Cortex of kidney (tissue), 1 donor: ENCODE measurements at places on chromosomes 6 and 20.

DNA sequence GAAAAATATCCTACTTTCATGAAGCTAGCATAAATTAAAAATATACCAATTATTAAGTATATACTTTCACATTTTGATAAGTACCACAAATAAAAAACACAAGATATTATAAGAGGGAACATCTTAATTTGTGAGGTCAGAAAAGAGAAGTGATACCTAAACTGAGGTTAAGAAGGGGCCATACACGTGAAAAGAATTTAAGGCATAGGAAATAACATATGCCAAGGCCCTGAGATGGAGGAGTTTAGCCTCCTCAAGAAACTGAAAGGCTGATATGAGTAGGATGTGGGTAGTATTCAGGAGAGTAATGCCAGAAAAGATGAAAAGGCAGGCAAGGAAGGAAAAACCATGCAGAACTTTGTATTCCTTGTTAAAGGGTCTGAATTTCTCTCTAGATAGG lies 116.6 kb upstream of the HTR1E start:
- no peak for DNase-seq

DNA sequence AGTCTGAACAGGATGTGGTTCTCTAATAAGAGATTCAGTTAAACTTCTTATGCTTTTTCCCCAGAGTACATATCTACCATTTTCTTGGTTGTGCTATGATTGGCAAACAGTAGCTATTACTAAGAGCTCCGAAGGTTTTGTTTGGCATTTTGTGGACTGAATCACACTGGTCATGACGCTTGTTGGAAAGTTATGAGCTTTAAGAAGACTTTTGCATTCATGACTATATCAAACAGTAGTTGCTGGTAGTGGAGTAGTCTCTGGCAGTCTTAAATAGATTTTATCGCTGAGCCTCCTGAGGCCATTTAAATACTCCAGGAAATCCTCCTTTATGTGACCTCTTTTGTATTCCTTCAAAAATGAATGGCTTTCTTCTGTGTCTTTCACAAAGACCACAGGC lies 40.8 kb downstream of the CCDC170 start:
- DNase-seq = no peak

DNA sequence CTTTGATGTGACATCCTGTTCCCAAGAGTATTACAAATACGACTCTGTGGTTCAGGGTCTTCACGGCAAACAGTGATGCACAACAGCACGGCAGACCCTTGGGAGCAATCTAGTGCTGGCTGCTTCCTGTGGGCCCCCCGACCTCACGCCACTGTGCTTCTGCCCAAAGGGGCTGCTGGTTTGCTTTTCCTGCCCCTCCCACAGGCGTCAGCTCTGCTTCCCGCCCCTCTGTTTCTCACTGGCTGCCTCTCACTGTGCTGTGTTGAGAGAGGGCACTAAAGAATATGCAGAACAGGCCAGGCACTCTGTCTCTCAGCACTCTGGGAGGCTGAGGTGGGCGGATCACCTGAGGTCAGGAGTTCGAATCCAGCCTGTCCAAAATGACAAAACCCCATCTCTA lies 554.5 kb upstream of the AGPAT4 start:
- DNase-seq = no peak

- DNase-seq = no peak
These were observed 152.3 kb downstream of the ZFAND3 start for GRCh38 chr6:37971711-37972390.

GRCh38 chr6:108180776-108181175 lies 15.0 kb downstream of the NR2E1 start:
- no peak for DNase-seq

- DNase-seq = no peak
These were observed 178.9 kb upstream of the HEY2 start for GRCh38 chr6:125570526-125570925.

- DNase-seq = no peak
These were observed 22.5 kb upstream of the C6orf58 start for GRCh38 chr6:127554435-127555006.

- DNase-seq = no peak
These were observed 80.4 kb downstream of the DHX35 start for GRCh38 chr20:39042279-39043150.

GRCh38 chr20:50265245-50265946 lies 74.8 kb downstream of the CEBPB start:
- DNase-seq = no peak

DNA sequence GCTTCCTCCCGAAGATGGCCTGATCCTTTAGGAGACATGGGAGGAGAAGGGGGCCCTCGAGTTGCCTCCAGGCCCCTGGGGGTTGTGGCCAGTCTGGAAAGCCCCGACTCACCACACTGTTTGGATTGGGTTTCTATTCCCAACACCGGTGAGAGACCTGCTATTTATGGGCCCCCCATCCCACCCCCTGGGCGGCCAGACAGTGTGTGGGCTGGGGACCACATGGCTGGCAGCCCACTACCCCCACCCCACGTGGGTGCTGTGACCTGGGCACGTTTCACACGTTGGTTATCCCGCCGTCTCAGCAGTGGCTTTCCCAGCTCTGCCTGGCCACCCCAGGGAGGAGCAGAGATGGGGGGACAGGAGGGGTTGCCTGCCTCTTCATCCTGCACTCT lies 116.1 kb downstream of the VEGFA start:
- DNase-seq = no peak

DNA sequence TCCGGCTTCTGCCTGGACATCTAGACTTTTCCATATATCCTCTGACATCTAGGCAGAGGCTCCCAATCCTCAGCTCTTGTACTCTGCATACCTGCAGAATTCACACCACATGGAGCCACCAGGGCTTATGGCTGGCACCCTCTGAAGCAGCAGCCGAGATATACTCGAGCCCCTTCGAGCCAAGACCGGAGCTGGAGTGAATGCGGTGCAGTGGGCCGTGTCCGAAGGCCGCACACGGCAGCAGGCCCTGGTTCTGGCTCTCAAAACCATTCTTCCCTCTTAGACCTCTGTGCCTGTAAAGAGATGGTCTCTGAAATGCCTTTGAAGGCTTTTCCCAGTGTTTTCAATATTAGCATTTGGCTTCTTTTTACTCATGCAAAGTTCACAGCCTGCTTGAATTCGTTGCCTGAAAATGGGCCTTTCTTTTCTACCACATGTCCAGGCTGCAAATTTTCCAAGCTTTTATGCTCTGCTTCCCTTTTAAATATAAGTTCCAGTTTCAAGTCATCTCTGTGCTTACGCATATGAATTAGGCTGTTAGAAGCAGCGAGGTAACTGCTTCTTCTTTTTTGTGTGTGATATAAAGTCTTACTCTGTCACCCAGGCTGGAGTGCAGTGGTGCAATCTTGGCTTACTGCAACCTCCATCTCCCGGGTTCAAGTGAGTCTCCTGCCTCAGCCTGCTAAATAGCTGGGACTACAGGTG lies 3.8 kb upstream of the SIRPB1 start:
- no peak for DNase-seq

GRCh38 chr6:40620574-40621240 lies 33.5 kb upstream of the LRFN2 start:
- DNase-seq = no peak

DNA sequence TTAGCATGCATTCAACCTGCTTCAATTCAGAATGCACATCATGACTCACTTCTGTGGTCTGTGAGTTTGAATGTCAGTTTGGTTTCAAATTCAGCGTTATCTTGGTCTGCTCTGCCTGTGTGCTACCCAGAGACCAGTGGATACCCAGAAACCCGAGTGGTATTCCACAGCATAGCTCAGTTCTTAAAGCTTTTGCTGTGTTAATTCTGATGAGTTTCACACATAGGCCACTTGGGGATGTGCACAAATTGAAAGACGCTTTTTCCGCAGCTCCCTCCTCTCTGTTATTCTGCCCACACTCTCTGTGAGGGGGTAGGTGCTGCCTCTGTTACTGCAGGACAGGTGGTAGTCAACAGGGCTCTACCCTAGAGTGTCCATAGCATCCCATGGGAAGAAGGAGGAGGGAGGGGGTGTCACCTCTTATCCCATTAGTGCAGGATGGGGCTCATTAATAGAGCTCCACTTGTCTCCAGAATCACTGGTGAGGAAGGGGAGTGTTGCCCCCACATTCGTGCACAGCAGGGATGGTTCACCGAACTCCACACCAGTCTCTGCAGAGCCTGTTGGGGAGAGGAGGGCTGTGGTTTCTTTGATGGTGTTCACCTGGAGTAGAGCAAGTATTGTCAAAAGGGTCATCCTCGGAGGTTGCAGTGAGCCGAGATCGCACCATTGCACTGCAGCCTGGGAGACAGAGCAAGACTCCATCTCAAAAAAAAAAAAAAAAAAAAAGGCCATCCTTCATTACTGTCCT lies 29.2 kb upstream of the SDCBP2 start:
- no peak for DNase-seq

- no peak for DNase-seq
These were observed at the start of gene CST3 for GRCh38 chr20:23637282-23638221. TSS of gene CST3 (minus strand) at chr20:23637955. CDS start at chr20:23637862, 93 bp downstream.

DNA sequence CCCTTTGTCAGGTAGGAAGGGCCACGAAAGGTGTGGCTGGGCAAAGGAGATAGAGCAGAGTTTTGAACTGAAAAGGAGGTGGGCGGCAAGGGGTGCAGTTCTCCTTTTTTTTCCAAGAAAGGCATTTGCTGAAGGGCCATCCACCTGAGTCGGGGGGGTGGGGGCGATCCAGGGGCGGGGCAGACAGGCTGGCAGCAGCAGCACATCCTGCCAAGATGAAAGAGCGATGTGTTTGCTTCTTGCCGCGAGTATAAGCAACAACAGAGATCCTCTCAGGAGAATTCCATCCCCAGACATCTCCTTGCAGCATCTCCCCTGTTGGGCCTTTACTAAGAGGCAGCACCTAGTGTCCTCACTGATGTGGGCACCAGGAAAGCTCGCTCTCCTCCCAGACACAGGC lies 516.5 kb downstream of the CD83 start:
- no peak for DNase-seq

GRCh38 chr6:71410164-71410566 lies 121.6 kb downstream of the OGFRL1 start:
- no peak for DNase-seq

- no peak for DNase-seq
These were observed 7.8 kb downstream of the NFYA start for GRCh38 chr6:41080621-41081020.

GRCh38 chr6:157981132-157981394 lies 600 bp upstream of the SYNJ2 start:
- DNase-seq = no peak

DNA sequence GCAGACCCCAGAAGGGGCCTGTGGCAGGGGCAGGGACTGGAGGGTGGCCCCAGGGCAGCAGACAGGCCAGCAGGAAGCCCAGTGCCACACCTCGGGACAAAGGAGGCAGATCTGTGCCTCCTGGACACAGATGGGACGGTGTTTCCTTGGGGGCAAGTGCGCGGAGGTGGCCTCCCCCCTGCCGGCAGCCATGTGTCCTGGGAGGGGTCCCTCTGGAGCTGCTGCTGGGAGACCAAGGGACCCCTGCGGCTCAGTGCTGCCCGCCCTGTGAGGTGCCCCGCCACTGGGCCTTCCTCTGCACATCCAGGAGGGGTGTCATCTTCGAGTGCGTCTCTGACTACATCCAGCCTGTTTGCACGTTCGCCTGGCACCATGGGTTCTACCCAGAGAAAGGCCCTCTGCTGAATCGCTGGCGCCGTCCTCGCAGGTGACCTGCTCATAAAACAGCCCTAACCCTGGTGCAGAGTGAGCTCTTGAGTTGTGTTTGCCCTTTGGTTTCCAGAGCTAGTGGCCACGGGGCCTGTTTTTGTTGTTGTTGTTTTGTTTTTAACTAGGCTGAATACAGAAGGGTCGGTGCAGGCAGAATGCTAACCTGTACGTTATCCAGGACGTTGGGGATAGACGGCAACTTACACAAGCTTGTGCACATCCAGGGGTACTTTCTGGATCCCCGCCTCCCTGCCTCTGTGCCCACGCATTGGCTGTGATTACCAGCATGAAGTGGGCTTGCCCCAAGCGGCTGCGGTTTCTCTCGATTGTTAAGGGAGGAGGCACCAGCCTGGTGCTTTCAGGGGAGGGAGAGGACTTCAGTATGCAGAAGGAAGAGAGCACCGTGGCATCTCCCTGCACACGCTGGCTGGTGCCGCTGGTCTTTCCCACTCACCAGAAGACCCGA lies 1.3 kb upstream of the KCNQ2 start:
- DNase-seq = no peak

GRCh38 chr6:138289739-138290138 lies 71.4 kb upstream of the PBOV1 start:
- DNase-seq = no peak
